MM.1S (cell line): ENCODE measurements at places on chromosomes 16 and 17.
A peak's percentile ranks its signal among the peaks of the same experiment; 100 is the strongest.

GRCh38 chr17:46854948-46855347 is 3.6 kb downstream of the WNT9B start:
- DNase-seq = no peak

GRCh38 chr17:57323391-57323790 is 67.1 kb downstream of the MSI2 start:
- DNase-seq = no peak

DNA sequence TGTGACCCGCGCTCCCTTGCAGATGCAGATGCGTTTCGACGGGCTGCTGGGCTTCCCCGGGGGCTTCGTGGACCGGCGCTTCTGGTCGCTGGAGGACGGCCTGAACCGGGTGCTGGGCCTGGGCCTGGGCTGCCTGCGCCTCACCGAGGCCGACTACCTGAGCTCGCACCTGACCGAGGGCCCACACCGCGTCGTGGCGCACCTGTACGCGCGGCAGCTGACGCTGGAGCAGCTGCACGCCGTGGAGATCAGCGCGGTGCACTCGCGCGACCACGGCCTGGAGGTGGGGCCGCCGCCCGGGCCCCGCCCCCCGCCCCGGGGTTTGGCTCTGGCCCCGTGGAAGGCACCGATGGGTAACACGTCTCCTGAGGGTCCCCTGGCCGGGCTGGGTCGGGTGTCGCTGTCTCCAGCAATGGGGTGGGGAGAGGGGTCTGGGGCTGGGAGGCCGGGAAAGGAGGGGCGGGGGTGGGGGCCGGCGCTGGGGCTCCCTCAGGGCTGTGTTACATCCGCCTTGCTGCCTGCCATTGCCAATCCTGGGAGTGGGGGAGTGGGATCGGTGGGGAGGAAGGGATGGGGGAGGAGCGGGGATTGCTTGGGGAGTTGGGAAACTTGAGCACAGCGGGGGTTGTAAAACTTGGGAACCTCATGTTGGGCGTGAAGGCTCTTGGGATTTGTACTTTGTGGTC is 737 bp downstream of the NUDT16L1 start:
- peak; percentile 47 for DNase-seq

DNA sequence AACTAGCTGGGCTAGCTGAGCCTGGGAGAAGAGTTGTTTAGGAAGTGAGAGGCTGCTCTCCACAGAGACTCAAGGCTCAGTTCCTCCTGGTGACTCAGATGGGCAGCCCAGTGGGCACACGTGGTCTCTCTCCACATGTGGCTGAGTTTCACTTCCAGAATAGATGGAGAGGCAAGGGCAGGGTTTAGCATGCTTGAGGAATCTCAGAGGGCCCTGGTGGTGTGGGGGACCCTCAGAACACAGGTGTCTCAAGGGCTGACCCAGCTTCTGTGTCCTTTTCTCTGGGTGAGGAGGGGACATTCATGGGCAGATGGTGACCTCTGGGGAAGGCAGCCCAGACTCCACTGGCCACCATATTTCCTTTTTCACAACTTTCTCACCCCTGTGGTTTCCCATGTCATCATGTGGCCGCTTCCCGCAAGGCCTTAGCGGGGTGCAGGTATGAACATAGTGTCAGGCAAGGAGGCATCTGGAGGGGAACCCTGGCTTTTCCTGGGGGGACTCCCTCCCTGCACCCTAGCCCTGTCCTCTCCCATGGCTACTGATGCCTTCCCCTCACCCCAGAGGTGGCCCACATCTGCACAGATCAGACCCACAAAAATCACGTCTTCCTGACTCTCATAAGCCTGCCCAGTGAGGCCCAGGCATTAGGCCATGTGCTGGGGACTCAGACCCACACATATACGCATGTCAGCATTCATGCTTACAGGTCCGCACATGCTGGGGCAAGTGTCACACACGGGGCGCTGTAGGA is 3.3 kb downstream of the GRN start:
- peak; percentile 27 for DNase-seq

- DNase-seq = no peak
These were observed 42.1 kb downstream of the SLC6A2 start for GRCh38 chr16:55697867-55698266.

DNA sequence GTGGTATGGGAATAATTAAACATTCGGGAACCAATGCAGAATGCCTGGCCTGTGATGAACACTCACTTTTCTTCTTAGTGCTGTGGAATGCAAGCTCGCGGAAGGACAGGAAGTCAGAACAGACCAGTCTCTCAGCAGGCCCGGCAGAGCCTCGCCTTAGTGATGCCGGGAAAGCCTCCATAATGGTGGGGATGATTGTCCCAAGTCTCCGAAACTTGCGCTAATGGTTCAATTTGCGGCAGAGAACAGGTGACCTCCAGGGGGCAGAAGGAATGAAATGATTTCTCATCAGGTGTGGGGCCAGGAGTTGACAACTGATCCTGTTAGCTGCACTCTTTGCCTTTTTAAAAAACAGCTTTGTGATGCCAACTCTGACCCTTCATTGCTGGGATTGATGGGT is 170.6 kb downstream of the GSG1L start:
- no peak for DNase-seq

- no peak for DNase-seq
These were observed 12.3 kb downstream of the CES4A start for GRCh38 chr16:67000384-67001351.

DNA sequence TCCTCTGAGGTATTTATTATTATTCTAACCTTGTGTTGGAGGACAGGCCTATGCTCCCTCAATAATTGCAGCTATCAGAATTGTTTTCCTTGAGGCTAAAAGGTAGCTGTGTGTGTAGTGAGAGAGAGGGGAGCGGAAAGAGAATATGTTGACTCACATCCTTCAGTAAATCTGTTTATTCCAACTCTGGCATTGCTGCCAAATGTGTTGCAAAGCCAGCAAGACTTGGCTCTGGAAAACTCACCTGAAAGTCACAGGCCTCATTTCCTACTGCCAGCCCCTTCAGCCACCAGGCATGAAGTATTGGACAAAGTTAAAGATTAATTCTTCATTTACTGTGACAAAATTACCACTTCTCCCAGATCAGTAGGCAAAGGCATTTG is 9.6 kb downstream of the CA10 start:
- DNase-seq = no peak

GRCh38 chr17:60160829-60161501 is 11.2 kb downstream of the CA4 start:
- DNase-seq = no peak

GRCh38 chr16:57998486-57998885 is 2.0 kb downstream of the ZNF319 start:
- DNase-seq = no peak

- DNase-seq = no peak
These were observed 5.5 kb upstream of the MXRA7 start for GRCh38 chr17:76716146-76716838.

- DNase-seq = no peak
These were observed 5.1 kb downstream of the GDPD3 start for GRCh38 chr16:30108059-30108850.

DNA sequence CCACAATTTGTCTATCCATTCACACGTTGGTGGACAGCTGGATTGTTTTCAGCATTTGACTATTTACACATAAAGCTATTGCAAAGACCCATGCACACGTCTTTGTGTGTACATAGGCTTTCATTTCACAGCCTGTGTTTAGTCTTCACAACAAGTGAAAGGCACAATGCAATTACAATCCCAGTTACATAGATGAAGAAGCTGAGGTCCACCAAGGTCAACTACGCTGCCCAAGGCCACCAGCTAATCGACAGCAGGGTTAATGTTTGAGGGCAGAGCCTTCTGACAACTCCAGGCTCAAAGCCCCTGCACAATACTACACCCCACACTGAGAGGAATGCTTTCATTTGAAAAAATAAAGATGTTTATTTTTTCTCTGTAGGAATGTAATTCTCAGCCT is 93.6 kb upstream of the CDH13 start:
- DNase-seq = no peak

GRCh38 chr17:31511195-31511578 is 119.7 kb downstream of the RAB11FIP4 start:
- DNase-seq = no peak

- no peak for DNase-seq
These were observed 471.2 kb upstream of the HSBP1 start for GRCh38 chr16:83336603-83337002.

DNA sequence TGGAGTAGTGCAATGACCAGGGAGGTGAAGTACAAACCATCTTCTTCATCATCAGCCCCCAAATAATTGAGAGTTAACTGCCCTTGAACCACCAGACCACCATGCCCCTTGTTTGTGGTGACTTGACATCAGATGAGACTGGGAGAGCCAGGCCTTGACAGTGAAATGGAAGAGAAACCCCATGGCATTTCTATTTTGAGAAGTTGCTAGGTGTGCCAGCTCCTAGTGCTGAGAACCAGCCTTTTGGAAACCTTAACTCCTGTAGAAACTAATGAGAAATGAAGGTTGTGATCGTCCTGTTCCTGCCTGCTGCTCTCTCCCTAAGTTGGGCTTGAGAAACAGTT is 2.8 kb downstream of the TMEM94 start:
- no peak for DNase-seq

- DNase-seq = peak; percentile 59
These were observed 531.2 kb downstream of the KIF2B start for GRCh38 chr17:54353789-54354525.

- no peak for DNase-seq
These were observed 517.0 kb downstream of the CDH13 start for GRCh38 chr16:83143788-83144187.

GRCh38 chr16:2223942-2224486 is 623 bp downstream of the E4F1 start:
- DNase-seq = peak; percentile 49

- no peak for DNase-seq
These were observed 65.8 kb upstream of the GNG13 start for GRCh38 chr16:866252-866896.

DNA sequence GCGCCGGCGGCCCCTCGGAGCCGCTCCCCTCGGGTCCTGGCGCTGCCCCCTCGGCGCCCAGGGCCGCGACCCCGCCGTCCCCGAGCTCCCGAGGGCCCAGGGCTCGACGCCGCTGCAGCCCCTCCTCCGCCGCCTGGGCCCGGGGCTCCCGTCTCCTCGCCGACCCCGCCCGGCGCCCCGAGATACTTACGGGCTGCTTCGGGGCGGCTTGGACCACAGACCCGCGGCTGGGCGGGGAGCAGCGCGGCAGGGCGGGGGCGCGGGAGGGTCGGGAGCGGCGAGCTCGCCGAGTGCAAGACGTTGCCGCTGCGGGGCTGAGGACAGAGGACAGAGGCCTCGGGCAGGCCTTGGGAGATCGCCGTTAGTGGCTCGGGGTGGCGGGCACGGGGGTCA is 290 bp downstream of the TOB1 start:
- no peak for DNase-seq

GRCh38 chr16:35409503-35409902 is 1950.1 kb downstream of the TP53TG3F start:
- no peak for DNase-seq

GRCh38 chr17:49956780-49957179 is 12.2 kb upstream of the DLX4 start:
- DNase-seq = no peak

- no peak for DNase-seq
These were observed 10.0 kb upstream of the SLC4A1 start for GRCh38 chr17:44277976-44278375.

DNA sequence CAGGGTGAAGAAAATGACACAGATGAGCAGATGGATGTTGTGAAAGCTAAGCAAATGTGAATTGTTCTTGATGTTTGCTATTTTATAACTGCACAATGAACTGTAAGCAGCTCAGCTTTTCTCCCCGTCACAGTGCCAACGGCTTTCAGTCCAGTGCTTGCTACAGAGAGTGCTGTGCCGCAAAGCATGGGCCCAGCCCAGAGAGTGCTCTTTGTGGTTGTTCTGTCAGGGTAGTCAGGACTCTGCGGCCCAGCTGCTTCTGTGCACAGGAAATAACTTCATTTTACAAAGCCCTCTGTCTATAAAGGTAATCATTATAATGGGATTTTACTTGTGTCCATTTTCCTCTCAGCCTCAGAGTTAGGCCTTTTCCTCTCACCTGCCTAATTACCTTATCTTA is 39.1 kb downstream of the CDRT15 start:
- no peak for DNase-seq

DNA sequence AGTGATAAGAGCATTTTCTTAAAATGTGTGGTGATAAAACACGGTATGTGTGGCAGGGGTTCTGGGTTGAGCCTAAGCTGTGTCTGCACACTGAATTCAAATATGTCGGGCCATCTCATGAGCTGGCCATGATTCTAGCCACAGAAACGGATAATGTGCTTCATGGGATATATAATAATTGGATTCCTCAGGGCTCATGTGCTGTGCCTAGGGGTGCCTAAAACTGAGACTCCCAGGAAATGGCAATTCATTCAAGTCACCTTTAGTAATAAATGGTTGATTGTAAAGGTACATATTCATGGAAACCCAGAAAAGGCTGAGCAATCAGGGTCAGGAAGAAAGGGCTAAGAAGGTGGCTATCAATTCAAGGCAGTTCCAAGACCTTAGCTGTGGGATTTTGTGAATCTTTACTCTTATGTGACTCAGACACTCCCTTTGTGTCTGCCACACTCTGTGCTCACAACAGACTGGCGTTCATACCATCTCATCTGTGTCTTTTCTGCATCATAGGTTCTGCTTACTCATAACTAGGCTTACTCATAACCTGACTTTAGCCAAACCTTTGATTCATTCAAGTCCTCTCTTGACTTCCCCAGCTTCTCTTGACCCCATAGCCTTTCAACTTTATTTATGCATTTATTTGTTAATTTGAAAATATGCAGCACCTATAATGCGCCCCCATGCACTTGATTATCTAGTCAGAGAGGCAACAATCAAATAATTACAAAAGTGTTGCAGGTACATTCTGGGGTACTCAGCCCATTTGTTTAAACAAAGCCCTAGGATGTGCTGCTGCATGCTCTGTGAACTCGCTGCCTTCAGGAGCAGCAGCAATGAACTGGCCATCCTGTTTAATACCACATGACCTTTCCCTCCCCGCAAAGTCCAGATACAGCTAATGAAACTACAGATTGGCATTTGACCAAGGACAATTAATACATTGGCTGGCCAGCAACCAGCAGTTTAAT is 28.4 kb upstream of the MED13 start:
- DNase-seq = no peak

DNA sequence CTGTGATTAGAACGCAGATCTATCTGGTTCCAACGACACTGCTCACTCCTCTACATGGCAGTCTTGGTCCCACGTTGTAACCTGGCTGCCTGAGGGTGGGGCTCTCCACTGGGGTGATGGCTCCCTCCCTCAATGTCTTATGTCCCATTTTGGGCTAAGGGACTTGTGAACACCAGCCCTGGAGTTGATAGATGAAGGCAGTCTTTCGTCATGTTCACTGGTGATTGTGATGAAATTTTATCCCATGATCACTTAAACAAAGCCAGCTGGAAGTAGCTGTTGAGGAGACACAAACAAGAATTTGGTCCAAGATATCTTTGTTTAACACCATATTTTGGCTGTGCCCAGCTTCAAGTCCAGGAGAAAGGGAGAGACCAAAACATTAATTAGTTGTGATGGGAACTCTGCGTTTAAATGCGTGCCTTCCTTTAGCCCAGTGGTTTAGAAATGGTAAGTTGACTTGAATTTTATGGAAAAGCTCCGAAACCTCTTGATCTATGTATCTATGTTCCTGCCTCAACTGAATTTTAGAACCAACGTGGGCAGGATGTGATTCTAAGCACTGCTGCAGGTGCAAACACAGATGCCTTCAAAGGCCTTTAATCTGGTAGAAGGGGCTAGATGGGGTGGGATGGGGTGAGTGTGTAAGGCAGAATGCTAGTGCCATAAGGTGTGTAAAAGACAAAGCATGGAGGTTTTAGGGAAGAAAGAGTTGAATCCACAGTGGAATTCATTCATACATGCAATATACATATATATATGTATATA is 186.8 kb upstream of the IRX3 start:
- DNase-seq = no peak

- no peak for DNase-seq
These were observed 21.1 kb upstream of the RPH3AL start for GRCh38 chr17:373613-374230.

- no peak for DNase-seq
These were observed 61.5 kb downstream of the GNAO1 start for GRCh38 chr16:56252835-56253234.
